ENCODE measurements at places on chromosomes 4 and X. TPM values are rescaled to one million over a fixed set of nuclear protein-coding genes. Genes with fewer than 3 reads are reported as not detected.

CFP gene
- total RNA-seq: 1.6 TPM

MCF2 gene
- total RNA-seq: 0.56 TPM

FAM184B gene
- total RNA-seq: 0.05 TPM

AREG gene
- 0.67 TPM for total RNA-seq

DNA sequence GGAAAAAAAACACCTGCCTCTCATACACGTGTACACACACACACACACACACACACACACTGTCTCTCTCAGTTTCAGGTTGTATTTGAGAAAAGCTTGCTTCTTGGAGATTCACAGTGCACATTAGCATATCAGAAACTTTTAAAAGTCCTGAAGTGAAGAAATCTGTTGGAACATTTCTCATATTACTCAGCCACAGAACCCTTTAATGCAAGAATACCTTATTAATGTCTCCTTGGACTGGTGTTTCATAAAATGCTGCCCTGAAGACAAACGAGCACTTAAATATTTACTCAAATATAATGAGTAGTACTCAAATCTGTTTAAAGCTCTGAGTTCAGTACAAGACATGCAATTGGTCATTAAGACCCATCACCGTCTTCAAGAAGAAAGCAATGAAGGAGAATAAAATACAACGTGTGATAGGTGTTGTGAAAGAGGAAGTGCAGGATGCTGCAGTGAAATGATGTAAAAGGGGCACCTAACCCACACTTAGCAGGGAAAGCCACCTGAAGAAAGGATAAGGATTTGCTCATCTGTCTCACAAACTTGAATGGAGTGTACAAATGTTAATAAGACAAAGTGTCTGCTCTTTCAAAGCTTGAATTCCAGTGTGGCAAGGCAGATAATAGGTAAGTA is 57.0 kb downstream of the DCLK2 start:
- DNase-seq: no peak
- H3K4me3 ChIP-seq: no peak overlapping the region
- no peak overlapping the region for H3K27ac ChIP-seq
- H3K36me3 ChIP-seq: no peaks in the 10 kb centered on the region
- H3K4me1 ChIP-seq: no peaks in the 10 kb centered on the region
- H3K27me3 ChIP-seq: peaks cover 8% of the 10 kb centered on the region

DNA sequence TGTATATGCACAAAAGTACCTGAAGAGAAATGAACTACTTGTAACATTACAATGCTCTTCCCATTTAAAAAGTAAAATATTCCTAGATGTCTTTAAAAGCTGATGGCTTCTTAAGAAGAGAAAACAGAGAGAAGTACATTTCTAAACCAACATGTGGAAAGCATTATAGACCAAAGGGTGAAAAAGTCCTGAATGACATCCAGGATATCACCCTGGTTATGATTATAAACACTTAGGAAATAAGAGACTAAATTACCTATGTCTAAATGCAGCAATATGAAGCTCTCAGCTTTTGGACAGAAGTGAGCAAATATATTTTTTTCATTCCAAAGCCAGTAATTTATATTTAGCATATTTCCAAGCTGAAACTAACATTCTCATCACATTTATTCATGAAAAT is 21.7 kb upstream of the EGFL6 start:
- H3K4me1 ChIP-seq: peaks cover 8% of the 10 kb centered on the region
- peaks cover 10% of the 10 kb centered on the region for H3K27me3 ChIP-seq
- no peak overlapping the region for H3K4me3 ChIP-seq
- no peak for DNase-seq
- H3K36me3 ChIP-seq: no peaks in the 10 kb centered on the region
- no peak overlapping the region for H3K27ac ChIP-seq

DNA sequence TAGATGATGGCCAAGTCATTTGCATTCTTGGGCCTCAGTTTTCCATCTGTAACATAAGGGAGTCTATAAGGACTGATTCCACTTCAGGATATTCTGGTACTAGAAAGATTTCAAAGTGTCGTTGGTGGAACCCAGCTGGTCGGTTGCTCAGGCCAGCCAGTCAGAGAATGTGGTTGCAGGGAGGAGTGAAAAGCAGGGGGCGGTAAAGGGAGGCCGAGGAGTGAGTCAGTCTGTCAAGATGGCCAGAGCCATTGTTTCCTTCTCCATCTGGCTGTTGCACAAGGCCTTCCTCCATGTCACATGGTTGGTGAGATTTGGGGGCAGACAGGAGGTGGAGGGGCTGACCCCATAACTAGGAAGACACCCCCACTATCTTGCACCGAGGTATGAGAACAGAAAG is 38.2 kb downstream of the STARD8 start:
- H3K4me3 ChIP-seq: peak overlapping the region; percentile 21
- H3K27me3 ChIP-seq: peaks cover 9% of the 10 kb centered on the region
- H3K36me3 ChIP-seq: no peaks in the 10 kb centered on the region
- peak; percentile 13 for DNase-seq
- no peak overlapping the region for H3K27ac ChIP-seq

- no peaks in the 10 kb centered on the region for H3K27me3 ChIP-seq
- DNase-seq: no peak
- peak overlapping the region; percentile 85 for H3K27ac ChIP-seq
Measured at GRCh38 chr4:102815981-102816380, 11.4 kb downstream of the UBE2D3 start.

- no peak overlapping the region for H3K27ac ChIP-seq
- no peaks in the 10 kb centered on the region for H3K27me3 ChIP-seq
- DNase-seq: no peak
Measured at GRCh38 chrX:131792789-131793462, 230.2 kb upstream of the STK26 start.

- peak overlapping the region; percentile 94 for H3K27ac ChIP-seq
- peaks cover 71% of the 10 kb centered on the region for H3K36me3 ChIP-seq
- peak; percentile 92 for DNase-seq
Measured at GRCh38 chr4:113682730-113683537, 78.6 kb downstream of the CAMK2D start.

DNA sequence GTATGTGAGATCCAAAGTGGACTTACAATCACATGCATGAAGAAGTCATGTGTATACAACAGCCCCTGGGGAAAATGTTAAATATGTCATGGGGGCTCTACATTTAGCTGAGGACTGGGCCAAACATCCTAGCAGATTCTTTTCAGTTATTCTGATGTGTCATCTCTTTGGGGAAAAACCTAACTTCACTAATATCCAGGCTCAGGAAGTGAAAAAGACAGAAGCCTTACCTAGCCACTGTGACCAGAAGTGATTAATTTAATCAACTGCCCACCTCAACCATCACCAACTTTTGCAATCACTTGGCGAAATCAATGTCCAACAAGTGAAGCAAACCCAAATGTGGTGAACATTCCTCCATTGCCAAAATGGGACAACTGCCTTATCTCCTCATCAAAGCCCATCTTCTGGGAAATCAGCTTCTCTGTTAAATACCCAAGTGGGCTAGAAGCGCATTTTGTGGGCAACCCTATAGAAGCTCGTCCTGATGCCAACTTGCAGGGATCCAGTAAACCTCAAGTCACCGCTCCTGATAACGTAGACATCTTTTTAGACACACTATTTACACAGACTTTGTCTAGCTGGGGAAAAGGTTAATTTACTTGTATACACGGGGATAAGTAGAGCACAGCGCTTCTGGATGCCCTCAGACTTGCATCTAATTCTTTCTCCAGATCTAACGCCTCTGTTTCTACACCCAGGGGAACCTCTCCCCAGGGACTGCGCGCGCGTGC is 1.4 kb upstream of the HHIP start:
- DNase-seq: no peak
- peaks cover 42% of the 10 kb centered on the region for H3K27me3 ChIP-seq
- no peak overlapping the region for H3K4me3 ChIP-seq
- H3K36me3 ChIP-seq: no peaks in the 10 kb centered on the region
- peaks cover 18% of the 10 kb centered on the region for H3K4me1 ChIP-seq

DNA sequence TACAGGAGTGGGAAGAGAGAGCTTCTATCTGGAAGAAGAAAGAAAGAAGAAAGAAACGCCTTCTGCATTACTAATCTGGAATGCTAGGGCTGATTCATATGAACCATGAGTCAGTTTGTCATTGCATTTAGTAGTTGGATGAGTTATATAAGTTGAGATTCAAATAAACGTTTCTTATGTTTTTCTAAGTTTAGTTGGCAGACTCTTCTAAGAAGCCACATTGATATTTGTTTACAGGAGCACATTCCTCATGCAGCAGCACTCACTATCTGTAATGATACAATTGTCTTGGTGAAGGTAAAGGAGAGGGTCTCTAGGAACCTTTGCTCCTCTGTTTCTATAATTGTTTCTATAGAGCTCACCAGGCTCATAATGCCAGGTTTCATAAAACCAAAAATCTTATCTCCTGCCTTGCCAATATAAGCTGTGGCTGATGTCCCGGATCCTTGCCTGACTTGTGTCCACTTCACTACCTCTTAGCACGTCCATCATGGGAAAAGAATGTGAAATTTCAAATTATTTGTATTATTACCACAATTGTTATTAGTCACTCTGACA is 39.5 kb downstream of the HOPX start:
- DNase-seq: no peak
- H3K4me1 ChIP-seq: peaks cover 25% of the 10 kb centered on the region
- peaks cover 8% of the 10 kb centered on the region for H3K36me3 ChIP-seq
- no peak overlapping the region for H3K4me3 ChIP-seq

- H3K27me3 ChIP-seq: no peaks in the 10 kb centered on the region
- H3K4me3 ChIP-seq: no peak overlapping the region
- no peaks in the 10 kb centered on the region for H3K36me3 ChIP-seq
- no peak overlapping the region for H3K27ac ChIP-seq
- DNase-seq: no peak
- no peaks in the 10 kb centered on the region for H3K4me1 ChIP-seq
Measured at GRCh38 chr4:181559637-181560036, 683.6 kb upstream of the TENM3 start.

DNA sequence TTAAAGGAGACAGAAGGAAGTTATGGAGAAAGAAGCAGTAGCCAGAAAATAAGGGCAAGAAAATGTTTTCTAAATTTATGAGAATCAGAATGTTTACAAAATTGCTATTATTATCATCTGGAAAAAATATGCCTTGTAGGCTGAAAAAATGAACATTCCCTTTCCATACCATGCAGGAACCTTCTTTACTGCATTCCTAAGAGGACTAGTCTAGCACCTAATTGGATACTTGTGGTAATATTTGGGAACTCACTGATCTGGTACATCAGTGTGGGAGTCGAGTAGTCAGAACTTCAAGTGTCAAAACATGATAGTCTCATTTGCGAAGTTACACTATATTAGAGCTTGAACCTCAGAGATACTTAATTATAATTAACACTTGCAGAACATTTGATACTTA is 51.9 kb downstream of the TET2 start:
- no peak for DNase-seq
- no peak overlapping the region for H3K27ac ChIP-seq
- no peak overlapping the region for H3K4me3 ChIP-seq
- no peaks in the 10 kb centered on the region for H3K27me3 ChIP-seq
